WERI-Rb-1 (cell line): ENCODE measurements at places on chromosomes 1 and 21.

DNA sequence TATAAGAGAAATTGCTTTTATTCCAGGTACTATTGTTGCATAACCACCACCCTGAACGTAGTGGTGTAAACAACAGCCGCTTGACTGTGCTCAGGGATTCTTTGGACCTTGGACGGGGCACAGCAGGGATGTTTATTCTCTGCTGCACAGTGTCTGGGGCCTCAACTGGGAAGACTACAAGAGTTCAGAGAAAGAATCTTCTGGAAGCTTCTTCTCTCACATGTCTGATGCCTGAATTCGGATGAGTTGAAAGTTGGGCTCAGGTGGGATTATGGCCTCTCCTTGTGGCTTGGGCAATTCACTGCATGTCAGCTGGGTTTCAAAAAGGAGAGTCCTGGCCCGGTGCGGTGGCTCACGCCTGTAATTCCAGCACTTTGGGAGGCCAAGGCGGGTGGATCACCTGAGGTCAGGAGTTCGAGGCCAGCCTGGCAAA lies 19.0 kb upstream of the SSBP3 start:
- no peak for DNase-seq

DNA sequence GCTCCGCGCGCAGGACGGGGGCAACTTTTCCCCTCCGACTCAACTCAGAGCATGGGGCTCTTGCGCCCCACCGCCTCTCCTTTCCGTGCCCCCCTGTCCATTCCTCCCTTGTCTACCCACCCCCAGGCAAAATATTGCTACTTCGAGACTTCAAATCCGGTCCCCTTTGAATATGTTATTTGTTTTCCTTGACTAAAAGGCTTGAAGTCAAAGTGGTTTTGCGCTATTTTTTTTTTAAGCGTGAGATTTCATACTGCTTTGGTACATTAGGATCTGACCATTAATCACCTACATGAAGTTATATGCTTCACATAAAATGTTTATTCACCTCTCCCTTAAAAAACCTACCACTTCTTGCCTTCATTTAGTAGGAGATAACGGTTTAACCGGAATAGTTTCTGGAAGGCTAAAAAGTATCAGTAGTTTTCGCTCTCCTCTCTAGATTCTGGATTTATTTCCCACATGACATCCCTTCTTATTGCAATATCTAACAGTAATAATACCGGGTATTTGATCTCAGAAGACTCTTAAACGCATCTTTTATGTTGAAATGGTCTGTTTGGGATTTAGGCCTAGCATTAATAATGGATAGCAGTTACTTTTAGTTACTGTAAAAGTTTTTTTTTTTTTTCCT lies 1.6 kb downstream of the NFIA start:
- no peak for DNase-seq

GRCh38 chr1:37472281-37472680 lies 2.1 kb upstream of the ZC3H12A start:
- no peak for DNase-seq

GRCh38 chr1:43313771-43314170 lies 13.0 kb downstream of the TIE1 start:
- no peak for DNase-seq

DNA sequence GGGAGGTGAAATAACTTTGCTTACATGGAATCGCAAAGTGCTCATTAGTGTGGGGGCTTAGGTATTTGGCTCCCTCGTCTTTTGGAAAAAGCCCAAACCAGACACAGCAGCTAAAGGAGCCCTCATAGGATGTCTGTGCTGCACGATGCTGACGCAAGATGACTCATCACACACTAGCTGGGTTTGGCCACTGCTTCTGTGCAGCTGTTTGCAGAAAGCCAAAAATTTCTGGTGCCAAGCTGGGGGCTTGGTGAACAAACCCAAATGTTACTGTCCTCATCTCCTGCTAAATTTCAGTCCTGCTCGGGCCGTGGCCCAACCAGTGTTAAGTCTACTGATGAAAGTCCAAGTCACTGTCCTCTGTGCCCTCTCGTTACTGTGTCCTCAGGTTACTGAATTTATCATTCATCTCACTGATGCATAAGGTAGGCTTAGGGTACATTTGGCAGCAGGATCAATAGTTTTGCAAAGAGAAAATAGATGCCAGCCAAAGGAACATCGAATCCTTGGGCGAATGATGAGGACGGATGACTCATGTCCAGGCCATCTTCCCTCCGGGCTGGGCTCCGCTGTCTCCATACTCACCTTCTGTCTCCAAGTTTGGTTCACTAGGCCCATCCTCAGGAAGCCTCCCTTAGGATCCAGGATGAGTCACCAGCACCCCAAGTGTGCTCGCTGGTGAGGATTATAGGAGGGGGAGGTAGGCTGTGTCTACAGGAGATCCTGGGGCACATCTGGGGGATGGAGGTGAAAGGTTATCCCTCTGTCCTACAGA lies 177.7 kb downstream of the ADSS2 start:
- no peak for DNase-seq

- no peak for DNase-seq
Observed at GRCh38 chr1:230264342-230264741, 161.8 kb downstream of the PGBD5 start.

DNA sequence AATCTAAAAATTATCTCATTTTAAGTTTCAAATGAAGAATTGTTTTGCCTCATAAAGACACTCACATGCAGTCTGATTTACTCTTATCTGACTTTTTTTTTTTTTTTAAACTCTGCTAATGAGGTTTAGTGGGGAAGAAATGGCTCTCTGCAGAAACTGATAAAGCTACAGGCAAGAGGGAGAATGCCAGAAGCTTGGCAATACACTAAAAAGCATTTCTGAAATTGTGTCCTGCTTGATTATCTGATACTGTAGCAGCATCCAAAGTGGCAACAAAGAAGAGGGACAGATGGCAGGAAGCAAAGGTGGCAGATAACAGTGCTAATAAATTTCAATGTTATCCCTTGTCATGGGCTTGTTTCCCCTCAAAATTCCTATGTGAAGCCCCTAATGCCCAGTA lies 1744.9 kb downstream of the NCAM2 start:
- DNase-seq = no peak

- DNase-seq = peak; percentile 44
Observed at GRCh38 chr21:33857846-33858666, 57.5 kb downstream of the ATP5PO start.

- peak; percentile 91 for DNase-seq
Observed at GRCh38 chr1:35557118-35557610, at the start of gene KIAA0319L. TSS of gene KIAA0319L (minus strand) at chr1:35557403. CDS start at chr1:35554491, 2,912 bp downstream.

GRCh38 chr1:37186246-37186756 lies 152.0 kb upstream of the GRIK3 start:
- DNase-seq = no peak

- no peak for DNase-seq
Observed at GRCh38 chr1:243505986-243506689, 250.3 kb downstream of the SDCCAG8 start.
